ENCODE measurements at places on chromosomes 11 and 22. TPM values are rescaled to one million over a fixed set of nuclear protein-coding genes. Genes with fewer than 3 reads are reported as not detected.

CHADL gene
- total RNA-seq: 0.90 TPM

SLC22A6 gene
- total RNA-seq: not detected

RFPL1 gene
- not detected for total RNA-seq

HMOX1 gene
- 1.3 TPM for total RNA-seq

- peak; percentile 20 for DNase-seq
- H3K27ac ChIP-seq: no peak overlapping the region
- no peak overlapping the region for H3K4me3 ChIP-seq
- H3K36me3 ChIP-seq: no peaks in the 10 kb centered on the region
- no peaks in the 10 kb centered on the region for H3K27me3 ChIP-seq
- no peaks in the 10 kb centered on the region for H3K4me1 ChIP-seq
Measured at GRCh38 chr22:30998329-30998728, 29.3 kb downstream of the TUG1 start.

DNA sequence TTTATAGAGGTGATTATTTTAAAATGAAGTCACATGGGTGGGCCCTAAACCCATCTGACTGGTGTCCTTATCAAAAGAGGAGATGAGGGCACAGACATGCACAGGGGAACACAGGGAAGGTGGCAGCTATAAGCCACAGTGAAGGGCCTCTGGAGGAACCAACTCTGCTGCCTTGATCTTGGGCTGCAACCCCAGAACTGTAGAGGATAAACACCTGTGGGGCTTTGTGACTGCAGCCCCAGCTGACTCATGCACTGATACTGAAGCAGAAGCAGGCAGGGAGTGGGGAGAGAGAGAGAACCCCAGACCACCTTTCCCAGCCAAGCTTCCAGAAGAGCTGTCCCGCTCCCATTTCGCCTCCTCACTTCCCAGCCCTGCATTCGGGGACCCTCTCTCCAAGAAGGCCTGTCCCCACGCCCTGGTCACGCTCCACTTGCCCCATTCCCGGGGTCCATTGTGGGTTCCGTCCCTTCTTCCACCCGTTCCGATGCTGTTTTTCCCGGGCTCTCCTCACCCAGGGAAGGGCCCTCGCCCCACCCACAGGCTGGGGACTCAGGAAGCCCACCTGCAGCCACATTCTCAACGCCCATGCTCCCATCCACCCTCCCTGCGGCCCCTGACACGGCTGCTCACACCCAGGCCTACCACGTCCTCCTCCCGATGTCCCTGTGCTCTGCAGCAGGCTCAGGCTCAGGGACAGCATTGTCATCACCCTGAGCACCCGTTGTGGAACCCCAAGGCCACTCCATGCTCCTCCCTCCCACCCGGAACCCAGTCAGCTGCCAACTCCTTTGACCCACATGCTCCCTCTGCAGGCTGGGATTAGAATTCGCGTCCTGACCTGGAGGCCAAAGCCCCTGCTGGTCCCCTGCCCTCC, 90.8 kb upstream of the SHANK2 start:
- no peaks in the 10 kb centered on the region for H3K27me3 ChIP-seq
- H3K4me1 ChIP-seq: no peaks in the 10 kb centered on the region

GRCh38 chr11:6610591-6610990, 1.4 kb downstream of the TAF10 start:
- DNase-seq: no peak
- no peaks in the 10 kb centered on the region for H3K27me3 ChIP-seq
- peaks cover 52% of the 10 kb centered on the region for H3K4me1 ChIP-seq

- DNase-seq: no peak
- H3K27ac ChIP-seq: no peak overlapping the region
- H3K4me3 ChIP-seq: no peak overlapping the region
- H3K4me1 ChIP-seq: no peaks in the 10 kb centered on the region
- no peaks in the 10 kb centered on the region for H3K27me3 ChIP-seq
- H3K36me3 ChIP-seq: no peaks in the 10 kb centered on the region
Measured at GRCh38 chr11:90465553-90465952, 242.7 kb upstream of the CHORDC1 start.

GRCh38 chr22:34115722-34116121, 195.4 kb upstream of the LARGE1 start:
- no peaks in the 10 kb centered on the region for H3K4me1 ChIP-seq
- H3K27me3 ChIP-seq: no peaks in the 10 kb centered on the region
- no peaks in the 10 kb centered on the region for H3K36me3 ChIP-seq
- DNase-seq: no peak

DNA sequence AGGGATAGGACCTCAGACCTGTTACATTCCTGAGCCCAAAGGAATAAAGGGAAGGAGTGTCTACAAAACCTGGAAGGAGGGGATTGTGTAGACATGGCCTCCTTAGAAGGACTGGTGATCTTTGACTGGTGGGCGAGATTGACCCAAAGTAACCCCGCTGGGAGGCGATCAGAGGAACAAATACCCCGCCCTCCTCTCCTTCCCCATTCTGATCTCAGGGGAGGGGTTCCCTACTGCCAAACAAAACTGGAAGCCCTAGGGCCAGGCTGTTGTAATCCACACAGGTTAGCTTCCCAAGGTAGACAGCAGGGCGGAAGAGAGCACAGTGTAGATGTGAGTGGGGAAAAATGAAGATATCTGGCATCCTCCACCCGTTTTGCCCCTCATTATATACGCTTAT, 24.7 kb downstream of the NCF4 start:
- H3K36me3 ChIP-seq: no peaks in the 10 kb centered on the region
- no peak for DNase-seq
- H3K27ac ChIP-seq: no peak overlapping the region
- no peaks in the 10 kb centered on the region for H3K27me3 ChIP-seq
- H3K4me3 ChIP-seq: no peak overlapping the region

GRCh38 chr11:45852018-45852711, 4.9 kb downstream of the CRY2 start:
- peak; percentile 49 for DNase-seq
- H3K27me3 ChIP-seq: no peaks in the 10 kb centered on the region
- H3K4me3 ChIP-seq: peak overlapping the region; percentile 50
- 0 out of 2 replicates have a peak, but pooled peaks cover 3% of the 10 kb centered on the region for H3K36me3 ChIP-seq
- no peak overlapping the region for H3K27ac ChIP-seq

- peaks cover 3% of the 10 kb centered on the region for H3K4me1 ChIP-seq
- H3K36me3 ChIP-seq: no peaks in the 10 kb centered on the region
- no peak for DNase-seq
- H3K4me3 ChIP-seq: no peak overlapping the region
- H3K27me3 ChIP-seq: no peaks in the 10 kb centered on the region
Measured at GRCh38 chr11:130997278-130997677, 81.0 kb upstream of the SNX19 start.

DNA sequence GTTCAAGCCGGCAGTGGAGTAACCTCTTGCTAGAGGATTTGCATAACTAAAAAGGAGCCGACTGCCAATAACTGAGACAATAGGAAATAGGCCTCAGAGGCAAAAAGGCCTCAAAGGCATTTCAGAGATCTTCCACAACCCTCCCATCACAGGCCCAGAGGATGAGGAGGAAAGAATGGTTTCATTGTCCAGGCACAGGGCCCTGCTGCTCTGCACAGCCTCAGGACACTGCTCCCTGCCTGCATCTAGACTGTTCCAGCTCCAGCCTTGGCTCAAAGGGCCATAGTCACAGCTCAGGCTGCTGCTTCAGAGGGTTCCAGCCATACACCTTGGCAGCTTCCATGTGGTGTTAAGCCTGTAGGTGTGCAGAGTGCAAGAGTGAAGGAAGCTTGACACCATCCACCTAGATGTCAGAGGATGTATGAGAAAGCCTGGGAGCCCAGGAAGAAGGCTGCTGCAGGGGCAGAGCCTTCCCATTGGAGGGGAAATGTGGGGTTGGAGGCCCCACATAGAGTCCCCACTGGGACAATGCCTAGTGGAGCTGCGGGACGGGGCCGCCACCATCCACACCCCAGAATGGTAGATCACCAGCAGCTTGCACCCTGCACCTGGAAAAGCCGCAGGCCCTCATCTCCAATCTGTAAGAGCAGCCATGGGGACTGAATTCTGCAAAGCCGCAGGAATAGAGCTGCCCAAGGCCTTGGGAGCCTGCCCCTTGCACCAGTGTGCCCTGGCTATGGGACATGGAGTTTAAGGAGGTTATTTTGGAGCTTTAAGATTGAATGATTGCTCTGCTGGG, 8.2 kb upstream of the LRP5 start:
- no peak overlapping the region for H3K27ac ChIP-seq
- no peak overlapping the region for H3K4me3 ChIP-seq
- H3K27me3 ChIP-seq: no peaks in the 10 kb centered on the region
- no peaks in the 10 kb centered on the region for H3K36me3 ChIP-seq
- peaks cover 12% of the 10 kb centered on the region for H3K4me1 ChIP-seq

- no peak for DNase-seq
- H3K4me3 ChIP-seq: no peak overlapping the region
- no peaks in the 10 kb centered on the region for H3K4me1 ChIP-seq
- H3K36me3 ChIP-seq: no peaks in the 10 kb centered on the region
- no peaks in the 10 kb centered on the region for H3K27me3 ChIP-seq
- no peak overlapping the region for H3K27ac ChIP-seq
Measured at GRCh38 chr22:33162196-33162595, 104.0 kb upstream of the SYN3 start.

- H3K36me3 ChIP-seq: no peaks in the 10 kb centered on the region
- no peaks in the 10 kb centered on the region for H3K4me1 ChIP-seq
- no peaks in the 10 kb centered on the region for H3K27me3 ChIP-seq
- no peak overlapping the region for H3K27ac ChIP-seq
Measured at GRCh38 chr11:133814588-133815100, 30.7 kb downstream of the SPATA19 start.

DNA sequence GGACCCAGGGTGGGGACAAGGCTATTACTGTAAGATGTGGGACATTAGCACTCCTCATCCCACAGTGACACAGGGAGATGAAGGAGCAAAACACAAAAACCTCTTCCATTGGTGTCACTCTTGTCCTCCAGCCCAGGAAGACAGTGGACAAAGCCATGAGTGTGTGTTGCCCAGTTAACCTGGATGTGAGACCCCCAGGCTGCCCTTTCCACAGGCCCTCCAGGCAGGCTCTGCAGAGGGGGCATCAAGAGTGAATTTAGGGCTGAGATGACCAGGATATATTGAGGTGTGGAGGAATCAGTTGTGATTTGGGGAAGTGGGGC, 111.3 kb downstream of the GGTLC2 start:
- no peaks in the 10 kb centered on the region for H3K27me3 ChIP-seq
- H3K4me1 ChIP-seq: peaks cover 5% of the 10 kb centered on the region
- H3K4me3 ChIP-seq: no peak overlapping the region
- DNase-seq: no peak
- H3K36me3 ChIP-seq: no peaks in the 10 kb centered on the region

- no peak overlapping the region for H3K4me3 ChIP-seq
- H3K27ac ChIP-seq: no peak overlapping the region
- H3K36me3 ChIP-seq: no peaks in the 10 kb centered on the region
- no peaks in the 10 kb centered on the region for H3K4me1 ChIP-seq
Measured at GRCh38 chr11:115751243-115752015, 247.2 kb upstream of the CADM1 start.

DNA sequence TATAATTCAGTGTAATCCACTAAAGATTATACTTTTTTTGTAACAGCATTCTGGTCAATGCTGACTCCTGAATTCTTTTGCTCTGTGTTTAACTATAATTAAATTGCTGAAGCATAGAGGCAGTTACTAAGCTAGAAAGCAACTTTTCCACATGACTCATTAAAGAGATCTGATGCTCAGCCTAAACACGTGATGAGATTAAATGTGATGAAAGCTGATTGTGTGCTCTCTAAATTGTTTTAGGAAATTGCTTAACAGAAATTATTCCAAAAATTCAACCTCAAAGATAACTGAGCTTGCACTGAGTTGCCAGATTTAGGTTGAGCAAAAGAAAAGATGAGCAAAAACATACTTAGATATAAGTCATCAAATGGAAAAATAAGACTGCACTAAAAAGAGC, 1033.6 kb downstream of the FAM181B start:
- no peaks in the 10 kb centered on the region for H3K4me1 ChIP-seq
- no peak for DNase-seq
- H3K27ac ChIP-seq: no peak overlapping the region
- H3K27me3 ChIP-seq: no peaks in the 10 kb centered on the region

DNA sequence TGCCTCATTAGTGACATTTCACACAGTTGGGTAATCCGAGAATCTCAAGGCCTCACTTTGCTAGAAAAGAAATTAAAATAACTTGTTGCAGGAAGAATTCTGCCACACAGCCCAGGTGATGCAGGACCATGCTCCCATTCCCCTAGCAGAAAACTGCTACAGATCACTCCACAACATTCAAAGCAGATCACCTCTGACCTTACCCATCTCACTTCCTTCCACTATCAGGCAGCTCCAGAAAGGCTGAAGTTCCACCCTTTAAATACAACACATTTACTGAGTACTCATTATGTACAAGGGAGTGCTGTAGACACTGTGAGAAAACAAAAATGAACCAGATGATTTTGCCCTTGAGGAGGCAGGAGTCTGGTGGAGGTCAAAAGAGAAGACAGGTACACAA, 231.0 kb downstream of the TTC28 start:
- no peak for DNase-seq
- no peaks in the 10 kb centered on the region for H3K27me3 ChIP-seq
- H3K36me3 ChIP-seq: no peaks in the 10 kb centered on the region
- H3K4me1 ChIP-seq: no peaks in the 10 kb centered on the region

DNA sequence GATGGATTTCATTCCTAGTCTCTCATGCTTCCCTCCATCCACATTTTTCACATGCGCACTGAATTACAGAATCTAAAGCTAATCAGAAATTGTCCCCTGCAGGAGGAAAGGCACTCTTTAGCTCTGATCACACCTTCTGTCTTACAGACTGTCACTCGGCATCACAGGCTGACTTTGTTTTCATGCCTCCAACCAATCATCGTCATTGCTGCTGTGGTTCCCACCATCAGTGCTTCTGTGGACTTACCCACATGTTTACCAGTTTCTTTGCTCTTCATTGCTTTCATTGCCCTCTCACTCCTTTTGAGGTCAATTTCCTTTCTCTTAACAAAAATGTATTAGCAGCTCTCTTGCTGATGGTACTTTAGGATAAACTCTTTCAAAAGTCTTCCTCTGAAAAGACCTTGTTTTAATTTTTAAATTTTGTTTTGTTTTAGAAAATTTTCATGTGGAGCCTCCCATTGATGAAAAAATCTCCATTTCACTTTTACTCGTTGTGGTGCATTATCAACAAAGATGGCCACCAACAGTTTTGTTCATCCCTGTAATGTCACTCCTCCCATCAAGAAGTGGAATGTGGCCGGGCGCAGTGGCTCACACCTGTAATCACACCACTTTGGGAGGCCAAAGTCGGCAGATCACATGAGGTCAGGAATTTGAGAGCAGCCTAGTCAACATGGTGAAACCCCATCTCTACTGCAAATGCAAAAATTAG, 20.2 kb upstream of the TREH start:
- no peak overlapping the region for H3K4me3 ChIP-seq
- H3K27ac ChIP-seq: no peak overlapping the region
- no peaks in the 10 kb centered on the region for H3K27me3 ChIP-seq
- no peaks in the 10 kb centered on the region for H3K4me1 ChIP-seq

DNA sequence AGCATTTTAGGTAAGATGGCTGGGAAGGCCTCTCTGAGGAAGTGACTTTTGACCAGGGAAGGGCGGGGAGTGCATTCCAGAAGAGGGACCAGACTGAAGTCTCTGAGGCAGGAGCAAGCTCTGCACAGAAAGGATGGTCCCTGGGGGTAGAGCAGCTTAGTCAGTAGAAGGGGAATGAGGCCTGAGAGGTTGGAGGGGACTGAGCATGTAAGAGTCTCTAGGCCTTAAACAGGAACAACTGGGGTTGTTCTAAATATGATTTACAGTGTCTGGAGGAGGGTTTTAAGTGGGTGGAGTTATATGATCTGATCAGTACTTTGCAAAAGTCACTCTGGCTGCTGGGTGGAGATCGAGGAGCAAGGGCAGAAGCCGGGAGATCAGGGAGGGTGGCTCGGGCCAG, 31.7 kb upstream of the TEF start:
- 0 out of 2 replicates have a peak, but pooled peaks cover 6% of the 10 kb centered on the region for H3K36me3 ChIP-seq
- H3K27me3 ChIP-seq: no peaks in the 10 kb centered on the region
- no peaks in the 10 kb centered on the region for H3K4me1 ChIP-seq
- no peak for DNase-seq
- no peak overlapping the region for H3K4me3 ChIP-seq
- no peak overlapping the region for H3K27ac ChIP-seq
